ENCODE measurements at places on chromosomes 6 and 20.

DNA sequence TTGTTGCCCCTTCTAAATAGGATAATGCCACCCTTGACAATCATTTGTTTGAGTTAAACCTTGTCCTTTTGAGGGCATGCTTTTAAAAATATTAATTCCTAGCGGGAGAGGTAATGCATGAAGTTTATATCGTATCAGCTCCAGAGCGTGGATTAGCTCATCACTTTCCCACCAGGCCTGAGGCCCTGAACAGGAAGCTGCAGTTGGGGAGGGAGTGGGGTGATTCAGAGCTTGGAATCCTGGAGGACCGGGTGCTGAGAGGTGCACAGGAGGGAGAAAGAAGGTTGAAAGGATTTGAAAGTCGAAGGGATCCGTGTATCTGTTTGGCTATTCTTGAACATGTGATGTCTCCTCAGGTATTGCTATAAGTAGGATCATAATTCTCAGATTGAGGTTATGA is 25.0 kb downstream of the ZDHHC14 start:
- DNase-seq: peak; percentile 5

DNA sequence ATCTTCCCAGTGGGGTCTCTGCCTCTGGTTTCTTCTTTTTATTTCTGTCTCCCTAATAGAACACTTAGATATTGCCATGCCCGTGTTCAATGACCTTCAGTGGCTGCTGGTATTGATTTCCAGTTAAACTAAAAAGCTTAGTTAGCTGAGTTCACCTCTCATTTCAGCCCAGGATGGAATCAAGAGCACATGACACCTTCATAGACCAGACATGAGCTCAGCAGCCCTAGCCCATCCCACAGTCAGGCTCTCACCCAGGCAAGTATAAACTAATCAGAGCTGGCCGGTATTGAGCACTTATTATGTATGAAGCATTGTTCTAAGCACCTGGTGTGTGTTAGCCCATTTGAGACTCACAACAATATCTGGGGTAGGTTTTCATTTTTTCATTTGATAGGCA is 33.7 kb upstream of the PLEKHG1 start:
- DNase-seq: no peak

- DNase-seq: peak; percentile 84
Observed at GRCh38 chr6:31614075-31614619, 887 bp upstream of the AIF1 start.

- no peak for DNase-seq
Observed at GRCh38 chr20:22904386-22904785, 130.7 kb upstream of the SSTR4 start.

Data from suppressor macrophage treated with lipopolysaccharide for 1 hour (primary cell).